ENCODE measurements at places on chromosomes 12 and 14.

DNA sequence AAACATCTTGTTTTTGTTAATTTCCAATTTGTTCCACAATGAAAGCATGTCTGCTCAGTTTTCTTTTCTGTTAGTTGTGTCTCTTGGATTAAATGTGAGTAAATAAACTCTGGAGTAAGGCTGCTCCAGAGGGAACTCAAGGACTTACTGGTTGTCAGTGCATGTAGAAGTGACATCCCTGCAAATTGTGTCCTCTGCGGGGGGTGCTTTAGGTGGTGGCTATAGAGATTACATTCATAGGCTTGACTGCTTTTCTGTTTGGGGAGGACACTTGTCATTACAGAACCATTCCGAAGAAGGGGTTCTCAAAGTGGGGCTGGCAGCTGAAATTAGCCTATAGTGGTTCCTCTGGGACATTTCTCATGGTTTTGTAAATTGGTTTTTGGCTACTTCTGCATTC lies 8.8 kb downstream of the TMTC2 start:
- DNase-seq = no peak

DNA sequence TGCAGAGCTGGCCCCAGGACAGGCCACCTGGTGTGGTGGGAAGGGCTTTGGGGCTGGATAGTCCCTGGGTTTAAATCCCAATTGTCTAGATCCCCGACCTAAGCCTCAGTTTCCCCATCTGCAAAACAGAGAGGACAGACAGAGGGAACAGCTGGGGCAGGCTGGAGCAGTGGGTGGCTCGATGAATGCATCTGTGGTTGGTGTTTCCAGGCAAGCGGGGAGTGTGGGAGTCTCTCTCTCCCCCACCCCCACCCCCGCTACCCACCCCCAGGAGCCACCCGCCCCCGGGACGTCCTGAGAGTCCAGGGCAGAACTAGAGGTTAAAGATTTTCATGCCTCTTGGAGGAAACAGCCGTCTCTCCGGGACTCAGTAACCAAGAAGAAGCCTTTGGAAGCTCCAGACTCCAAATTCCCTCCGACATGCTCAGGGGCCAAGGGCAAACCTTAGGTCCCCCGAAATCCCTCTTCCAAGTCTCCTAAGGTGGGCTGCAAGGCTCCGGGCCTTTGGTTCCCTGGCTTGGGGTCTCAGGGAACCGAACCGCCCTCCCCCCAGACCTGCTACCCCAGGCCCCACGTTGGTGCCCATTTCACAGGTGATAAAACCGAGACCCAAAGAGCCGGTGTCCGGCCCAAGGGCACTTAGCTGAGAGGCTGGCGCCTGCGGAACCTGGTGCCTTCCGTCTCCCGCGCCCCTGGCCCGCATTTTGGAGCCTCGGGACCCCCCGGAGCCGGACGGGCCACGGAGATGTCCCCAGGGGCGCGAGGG lies 474 bp downstream of the TRPV4 start:
- DNase-seq = no peak

- no peak for DNase-seq
Measured at GRCh38 chr14:53924753-53925152, 31.9 kb downstream of the BMP4 start.

DNA sequence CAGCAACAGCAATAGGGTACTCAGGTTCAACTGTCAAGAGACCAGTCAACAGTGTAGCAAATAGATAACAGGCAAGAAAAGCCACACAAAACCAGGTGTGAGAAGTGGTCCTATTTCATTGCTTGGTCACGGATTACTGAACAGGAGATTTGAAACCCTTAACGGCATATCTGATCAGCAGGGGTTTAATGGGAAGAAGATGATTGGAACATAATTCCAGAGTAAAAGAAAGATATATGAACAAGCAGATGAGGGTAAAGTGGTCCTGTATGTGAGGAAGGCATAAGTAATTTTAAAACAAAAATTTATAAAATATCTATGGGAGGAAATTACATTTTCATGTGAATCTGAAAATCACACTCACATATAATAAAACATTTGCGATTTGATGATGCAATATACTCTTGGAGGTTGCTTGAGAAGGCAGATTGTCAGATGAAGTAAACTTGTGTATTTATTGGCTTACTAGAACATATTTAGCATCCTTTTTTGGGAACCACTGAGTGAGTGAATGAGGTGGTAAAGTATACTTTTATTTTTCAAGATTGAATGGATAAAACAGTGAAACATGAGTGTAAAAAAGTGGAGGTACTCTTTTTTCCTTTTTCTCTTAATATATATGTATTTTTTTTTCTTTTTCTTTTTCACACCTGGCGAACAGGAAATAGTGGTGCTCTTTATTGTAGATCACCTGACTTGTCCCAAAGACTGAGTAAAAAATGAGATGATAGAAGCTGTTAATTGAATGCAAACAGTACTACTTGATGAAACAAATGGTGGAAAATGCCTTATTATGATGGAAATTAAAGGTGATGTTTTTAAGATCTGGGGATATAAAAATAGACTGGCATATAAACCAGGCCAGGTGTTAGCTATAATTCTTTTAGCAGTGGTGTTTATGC lies 21.6 kb upstream of the SDR39U1 start:
- DNase-seq = no peak

- DNase-seq = no peak
Measured at GRCh38 chr14:29587046-29587445, 340.6 kb downstream of the PRKD1 start.

DNA sequence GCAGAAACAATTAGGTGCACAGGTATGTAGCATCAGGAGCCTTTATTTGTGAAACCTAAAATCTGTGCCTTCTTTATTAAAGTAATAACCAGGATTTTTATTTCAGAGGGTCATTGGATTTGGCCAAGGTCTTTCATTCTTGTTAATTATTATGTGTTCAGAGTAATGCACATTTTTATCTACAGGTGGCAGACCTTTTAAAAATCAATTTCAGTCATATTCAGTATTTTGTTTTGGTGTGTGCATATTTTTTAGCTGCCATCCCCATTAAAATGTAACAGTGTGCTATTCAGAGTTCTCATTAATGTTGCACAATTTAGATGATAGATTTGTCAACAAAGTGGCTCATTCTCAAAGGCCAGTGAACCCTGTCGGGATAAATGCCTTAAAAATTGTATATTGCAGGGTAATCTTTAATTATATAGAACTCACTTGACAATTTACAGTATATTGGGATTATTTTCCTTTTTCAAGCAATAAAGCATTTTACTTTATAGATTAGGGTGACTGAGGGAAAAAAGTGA lies 319.3 kb upstream of the SOX5 start:
- DNase-seq = no peak

DNA sequence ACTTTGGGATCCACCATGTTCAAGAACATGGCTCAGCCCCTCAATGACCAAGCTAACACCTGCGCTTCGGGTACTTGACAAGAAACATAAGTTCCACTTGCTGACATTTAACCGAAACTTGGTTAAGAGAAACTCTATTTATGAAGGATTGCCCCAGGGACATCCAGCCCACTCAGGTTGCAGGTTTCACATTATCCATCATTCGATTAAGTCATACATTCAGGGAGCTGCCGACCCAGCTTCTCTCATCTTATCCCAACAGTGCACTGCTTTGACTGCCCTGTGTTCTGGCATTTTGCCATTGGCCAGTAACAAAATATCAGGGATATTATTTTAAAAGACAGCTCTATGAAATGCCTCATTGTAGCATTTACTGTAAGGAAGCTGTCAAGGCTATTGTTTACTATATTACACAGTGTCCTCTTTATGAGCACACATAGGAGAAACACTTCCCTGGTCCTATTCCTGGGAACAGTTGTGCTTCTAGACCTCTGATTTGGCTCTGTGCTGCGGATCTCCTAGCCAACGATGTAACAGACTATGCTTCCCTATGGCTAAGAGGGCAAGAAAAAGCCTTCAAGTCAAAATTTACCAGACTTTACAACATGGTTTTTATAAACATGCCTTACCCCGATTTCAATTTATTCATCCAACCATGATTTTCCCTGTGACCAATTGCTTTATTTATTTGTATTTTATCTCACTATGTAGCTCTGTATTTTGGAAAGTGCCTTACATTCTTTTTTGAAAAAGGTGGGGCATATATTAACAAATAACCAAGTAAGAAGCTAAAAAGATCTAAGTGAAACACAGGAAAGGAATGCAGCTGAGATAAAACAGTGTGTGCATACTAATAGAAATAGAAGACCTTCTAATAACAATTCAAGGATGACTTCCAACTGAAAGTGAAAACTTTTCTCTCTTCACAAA lies 109.3 kb downstream of the ITPR2 start:
- no peak for DNase-seq

GRCh38 chr14:24117179-24117578 lies 2.4 kb upstream of the NRL start:
- no peak for DNase-seq

DNA sequence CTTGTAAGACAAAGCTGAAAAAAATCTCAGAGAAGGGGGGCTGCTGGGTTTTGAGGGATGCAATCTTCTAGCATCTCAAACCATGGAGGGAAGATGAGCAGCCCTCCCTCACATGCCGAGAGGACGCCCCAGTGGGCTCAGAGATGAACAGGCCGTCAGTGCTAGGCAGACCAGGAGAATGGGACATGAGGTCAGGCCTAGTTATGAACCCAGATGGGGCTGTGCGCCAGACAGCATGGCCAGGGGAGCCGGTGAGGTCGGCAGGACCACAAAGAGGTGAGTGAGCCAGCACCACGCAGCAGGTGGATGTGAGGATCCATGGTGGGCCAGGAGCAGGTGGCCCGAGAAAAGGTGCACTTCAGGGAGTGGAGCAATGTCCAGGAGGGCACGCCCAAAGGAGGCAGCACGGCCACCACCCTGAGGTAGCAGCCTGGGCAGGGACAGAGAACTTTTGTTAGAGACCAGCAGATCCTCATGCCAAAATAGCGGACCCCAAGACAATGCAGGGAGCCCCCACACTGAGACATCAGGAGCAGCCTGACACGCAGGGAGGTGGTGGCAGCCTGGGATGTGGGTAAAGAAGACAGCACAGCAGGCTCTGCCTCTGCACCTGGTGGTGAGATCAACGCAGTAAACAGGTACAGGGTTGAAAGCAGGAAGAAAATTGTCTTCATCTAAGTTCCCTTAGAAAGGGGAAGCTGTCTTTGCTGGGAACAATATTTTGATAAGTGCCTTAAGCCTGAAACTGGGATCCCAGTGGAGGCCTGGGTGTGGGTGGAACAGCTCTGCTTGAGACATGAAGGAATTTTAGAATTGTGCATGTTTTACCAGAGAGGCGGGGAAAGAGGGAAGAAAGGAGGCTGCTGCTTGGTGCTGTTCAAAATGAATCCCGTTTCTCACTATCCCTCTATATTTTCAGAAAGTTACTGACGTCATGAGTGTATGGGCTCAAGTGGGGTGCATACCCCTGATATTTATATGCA lies 17.8 kb upstream of the MCRS1 start:
- DNase-seq = no peak

DNA sequence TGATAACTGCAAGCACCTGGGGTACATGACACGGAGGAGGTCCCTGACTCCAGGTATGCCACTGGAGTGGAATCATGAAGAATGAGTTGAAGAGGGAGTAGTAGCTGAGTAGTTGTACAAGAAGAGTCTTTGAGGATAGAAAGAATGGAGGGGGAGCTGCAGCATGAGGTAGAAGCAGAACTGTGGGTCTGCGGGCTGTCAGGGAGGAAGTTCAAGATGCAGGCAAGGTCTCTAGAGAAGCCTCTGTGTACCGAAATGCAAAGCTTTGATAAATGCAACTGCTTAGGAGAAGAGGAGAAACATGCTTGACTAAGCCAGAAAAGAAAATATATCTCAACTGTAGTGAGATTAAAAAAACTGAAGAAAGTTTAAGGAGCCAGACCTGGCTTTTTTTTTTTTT lies 91.5 kb downstream of the CPNE8 start:
- no peak for DNase-seq

DNA sequence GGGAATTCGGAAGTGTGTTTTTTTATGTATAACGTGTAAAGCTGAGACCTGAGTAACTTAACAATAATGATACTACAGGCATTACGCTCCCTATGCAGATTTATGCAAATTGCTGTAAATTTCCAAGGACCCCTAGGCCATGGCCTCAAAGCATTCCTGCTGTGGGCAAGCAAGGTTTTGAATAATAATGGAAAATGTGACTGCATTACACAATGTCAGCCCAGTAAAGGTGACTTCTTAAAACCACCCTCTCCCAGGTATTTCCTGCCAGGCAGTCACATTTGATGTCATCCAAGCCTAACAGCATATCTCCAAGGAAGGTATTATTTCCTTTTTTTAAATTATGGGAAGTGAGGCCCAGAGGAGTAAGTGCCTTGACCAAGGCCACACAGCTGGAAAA lies 621.0 kb downstream of the BCL11B start:
- no peak for DNase-seq

GRCh38 chr12:50013361-50014147 lies 11.7 kb downstream of the RACGAP1 start:
- DNase-seq = no peak

DNA sequence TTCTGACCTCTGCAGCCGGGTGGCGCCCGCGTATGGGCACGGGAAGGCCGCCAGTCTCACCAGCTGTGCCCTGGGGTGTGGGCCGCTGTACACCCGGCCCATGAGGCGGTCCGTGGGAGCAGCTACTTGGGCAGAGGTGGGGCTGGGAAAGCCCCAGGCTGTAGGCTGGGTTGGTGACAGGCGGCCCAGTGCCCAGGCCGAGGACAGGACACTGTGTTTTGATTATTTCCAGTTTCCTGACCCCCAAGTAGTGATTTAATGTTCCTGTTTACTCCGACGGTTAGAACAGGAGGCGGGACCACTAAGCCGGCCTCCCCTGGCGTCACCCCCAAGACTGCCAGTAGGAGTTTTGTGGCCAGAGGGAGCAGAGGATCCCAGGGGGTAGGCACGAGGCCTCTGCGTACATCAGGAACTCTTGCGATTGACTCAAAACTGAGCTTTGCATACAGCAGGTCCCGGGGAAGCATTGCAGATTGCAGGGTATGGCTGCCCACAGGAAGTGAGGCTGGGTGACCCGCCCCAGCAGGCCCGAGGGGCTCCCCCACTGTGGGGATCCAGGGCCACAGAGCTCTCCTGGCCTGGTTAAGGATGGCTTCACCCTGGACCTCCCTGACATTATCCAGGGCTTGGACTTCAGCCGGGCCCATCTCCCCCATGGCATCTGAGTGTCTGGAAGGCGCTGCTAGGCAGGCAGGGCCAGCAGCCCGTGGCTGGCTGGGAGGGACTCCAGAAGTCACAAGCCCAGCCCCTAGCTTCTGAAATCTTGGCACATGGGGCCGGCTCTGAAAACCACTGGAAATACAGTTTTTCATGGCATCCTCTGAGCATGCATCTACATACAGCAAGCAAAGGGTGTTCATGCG lies 42.5 kb upstream of the DIO3 start:
- DNase-seq = peak; percentile 67

GRCh38 chr14:94903883-94904282 lies 134.0 kb upstream of the GSC start:
- no peak for DNase-seq
